H54 (cell line): ENCODE measurements at places on chromosomes 5 and 9.

GRCh38 chr5:73506459-73506955 is 8.3 kb downstream of the BTF3 start:
- DNase-seq, result no peak

GRCh38 chr5:139524446-139524845 is 36.7 kb upstream of the UBE2D2 start:
- DNase-seq, result no peak

DNA sequence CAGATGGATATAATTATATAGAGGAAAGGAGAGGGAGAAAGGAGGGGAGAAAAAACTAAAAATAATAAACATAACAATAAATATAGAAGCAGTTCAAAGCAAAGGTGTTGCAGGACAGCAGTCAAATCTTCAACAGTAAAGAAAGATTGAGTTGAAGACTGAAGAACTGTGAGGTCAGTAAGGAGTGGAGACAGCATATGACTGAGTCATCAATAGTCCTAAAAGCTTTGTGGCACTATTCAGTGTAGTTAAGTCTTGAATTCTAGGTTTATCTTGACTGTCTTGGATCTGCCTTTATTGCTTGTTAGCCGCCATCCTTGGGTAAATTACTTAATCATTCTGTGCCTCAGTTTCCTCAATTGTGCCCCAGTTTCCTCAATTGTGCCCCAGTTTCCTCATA is 137.0 kb downstream of the MRPS30 start:
- no peak for DNase-seq

DNA sequence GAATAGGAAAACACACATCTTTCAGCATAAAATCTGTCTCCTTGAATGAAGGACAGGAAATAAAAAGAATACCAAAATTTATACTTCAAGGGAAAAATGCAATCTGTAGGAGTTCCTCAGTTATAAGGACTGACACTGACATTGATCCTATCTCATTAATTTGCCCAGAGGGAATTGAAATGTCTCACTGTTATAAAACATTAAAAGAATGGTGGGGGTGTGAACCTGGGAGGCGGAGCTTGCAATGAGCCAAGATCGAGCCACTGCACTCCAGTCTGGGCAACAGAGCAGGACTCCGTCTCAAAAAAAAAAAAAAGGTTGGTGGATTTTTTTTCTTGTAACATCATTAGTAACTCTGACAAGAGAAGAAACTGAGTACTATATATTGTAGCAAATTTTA is 60.8 kb downstream of the TTLL11 start:
- no peak for DNase-seq

GRCh38 chr9:2729003-2729402 is 11.7 kb downstream of the KCNV2 start:
- DNase-seq, result no peak

DNA sequence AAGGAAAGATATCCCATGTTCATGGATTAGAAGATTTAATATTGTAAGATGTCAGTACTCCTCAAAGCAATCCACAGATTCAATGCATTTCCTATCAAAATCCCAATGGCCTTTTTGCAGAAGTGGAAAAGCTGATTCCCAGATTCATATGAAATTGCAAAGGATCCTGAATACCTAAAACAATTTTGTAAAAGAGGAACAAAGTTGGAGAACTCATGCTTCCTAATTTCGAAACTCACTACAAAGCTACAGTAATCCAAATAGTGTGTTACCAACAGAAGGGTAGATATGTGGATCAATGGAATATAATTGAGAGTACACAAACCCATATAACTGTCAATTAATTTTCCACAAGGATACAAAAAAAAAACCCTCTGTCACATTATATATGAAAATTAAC is 154.3 kb upstream of the ZNF618 start:
- no peak for DNase-seq

DNA sequence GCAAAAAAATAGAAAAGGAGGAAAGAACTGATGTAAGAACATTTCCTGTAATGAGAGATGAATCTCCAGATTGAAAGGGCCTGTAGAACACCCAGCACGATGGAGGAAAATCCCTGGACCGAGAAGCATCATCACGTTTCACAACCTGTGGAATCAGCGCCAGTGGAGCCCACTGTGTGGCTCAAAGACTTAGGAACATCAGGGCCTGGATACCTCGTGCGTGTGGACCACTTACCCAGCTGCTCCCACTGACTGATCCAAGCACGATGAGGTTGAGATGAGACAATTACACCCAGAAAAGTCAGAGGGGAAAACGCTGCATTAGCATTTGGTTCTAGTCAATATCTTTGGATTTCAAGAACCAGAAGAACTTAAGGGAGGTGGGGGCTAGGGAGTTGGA is 224.6 kb downstream of the SYK start:
- no peak for DNase-seq

DNA sequence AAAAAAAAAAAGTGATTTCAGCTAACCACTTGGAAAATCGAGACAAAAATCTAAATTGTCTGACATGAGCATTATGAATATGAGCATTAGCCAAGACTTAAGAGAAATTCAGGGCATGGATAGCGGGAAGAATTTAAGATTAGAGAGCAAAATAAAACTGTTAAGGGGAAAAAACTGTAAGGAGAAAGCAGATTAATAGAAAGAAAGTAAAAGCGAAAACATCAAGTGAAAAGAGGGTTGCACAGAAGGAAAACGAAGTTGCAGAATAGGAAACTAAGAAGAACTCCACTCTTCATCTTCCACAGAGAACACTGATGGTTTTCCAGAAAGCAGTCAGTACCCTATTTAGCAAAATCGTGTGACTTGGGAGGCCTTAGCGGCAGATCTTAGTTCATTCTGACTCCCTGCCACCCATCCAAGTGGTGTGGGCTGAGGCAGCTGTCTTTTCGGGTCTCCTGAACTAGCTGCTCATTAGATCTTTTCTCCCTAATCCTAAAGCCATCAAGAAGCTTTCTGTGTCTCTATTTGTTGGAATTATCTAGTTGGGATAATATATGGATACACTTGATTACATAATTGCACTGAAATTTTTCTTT is 3.7 kb downstream of the NIM1K start:
- DNase-seq, result no peak

DNA sequence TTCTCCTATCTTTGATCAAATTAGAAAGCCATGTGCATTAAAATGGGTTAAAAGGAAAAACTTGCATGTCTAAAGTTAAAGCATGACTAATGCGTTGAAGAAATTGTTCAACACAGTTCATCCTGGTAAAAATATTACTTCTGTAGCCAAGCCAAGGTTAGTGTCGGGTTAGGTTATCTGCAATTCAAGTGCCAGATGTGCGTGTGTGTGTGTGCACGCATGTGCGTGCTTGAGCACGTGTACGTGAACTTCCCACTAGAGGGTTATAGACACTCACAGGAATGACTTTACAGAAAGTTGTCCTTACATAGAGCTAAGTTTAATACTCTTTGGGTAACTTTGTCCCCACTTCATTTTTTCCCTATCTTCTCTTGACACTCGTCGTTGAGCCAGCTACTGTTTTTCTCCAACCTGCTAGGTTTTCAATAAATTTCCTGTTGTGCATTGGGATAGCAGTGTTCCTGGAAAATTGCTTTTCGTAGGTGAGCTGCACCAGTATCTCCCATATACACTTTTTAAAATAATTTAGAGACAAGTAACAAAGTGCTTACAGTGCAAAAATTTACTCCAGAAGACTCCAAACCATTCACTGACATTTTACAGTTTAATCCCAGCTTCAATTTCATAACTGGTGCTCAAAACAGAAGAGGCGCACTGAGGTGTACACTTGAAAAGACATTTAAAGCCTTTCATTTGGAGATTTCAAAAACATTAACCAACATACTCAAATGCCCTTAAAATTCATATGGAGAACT is 353.8 kb downstream of the NFIB start:
- DNase-seq, result no peak

GRCh38 chr9:18480662-18481093 is 6.7 kb downstream of the ADAMTSL1 start:
- DNase-seq, result no peak

GRCh38 chr5:75670577-75670976 is 46.7 kb downstream of the POC5 start:
- no peak for DNase-seq

DNA sequence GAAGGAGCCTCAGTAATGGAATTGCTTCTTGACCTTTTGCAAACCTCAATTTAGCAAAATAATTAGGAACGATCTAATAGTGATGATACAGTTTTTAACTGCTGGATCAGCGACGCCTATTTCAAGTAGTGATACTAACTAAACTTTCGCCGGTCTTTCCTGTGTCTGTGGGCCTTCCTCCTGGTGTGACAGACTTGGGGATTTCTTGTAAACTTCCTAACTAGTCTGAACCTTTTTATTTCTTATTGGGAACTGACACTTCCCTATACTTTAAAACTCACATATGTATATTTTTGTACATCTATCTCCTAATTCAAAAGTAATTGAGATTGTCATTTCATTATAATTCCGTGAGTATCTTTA is 15.2 kb downstream of the ITGA1 start:
- no peak for DNase-seq

GRCh38 chr5:77452351-77452750 is 39.8 kb downstream of the WDR41 start:
- DNase-seq, result no peak

GRCh38 chr9:87139099-87139730 is 191.9 kb upstream of the GAS1 start:
- no peak for DNase-seq

GRCh38 chr9:134321946-134322741 is 4.1 kb upstream of the RXRA start:
- DNase-seq, result no peak

DNA sequence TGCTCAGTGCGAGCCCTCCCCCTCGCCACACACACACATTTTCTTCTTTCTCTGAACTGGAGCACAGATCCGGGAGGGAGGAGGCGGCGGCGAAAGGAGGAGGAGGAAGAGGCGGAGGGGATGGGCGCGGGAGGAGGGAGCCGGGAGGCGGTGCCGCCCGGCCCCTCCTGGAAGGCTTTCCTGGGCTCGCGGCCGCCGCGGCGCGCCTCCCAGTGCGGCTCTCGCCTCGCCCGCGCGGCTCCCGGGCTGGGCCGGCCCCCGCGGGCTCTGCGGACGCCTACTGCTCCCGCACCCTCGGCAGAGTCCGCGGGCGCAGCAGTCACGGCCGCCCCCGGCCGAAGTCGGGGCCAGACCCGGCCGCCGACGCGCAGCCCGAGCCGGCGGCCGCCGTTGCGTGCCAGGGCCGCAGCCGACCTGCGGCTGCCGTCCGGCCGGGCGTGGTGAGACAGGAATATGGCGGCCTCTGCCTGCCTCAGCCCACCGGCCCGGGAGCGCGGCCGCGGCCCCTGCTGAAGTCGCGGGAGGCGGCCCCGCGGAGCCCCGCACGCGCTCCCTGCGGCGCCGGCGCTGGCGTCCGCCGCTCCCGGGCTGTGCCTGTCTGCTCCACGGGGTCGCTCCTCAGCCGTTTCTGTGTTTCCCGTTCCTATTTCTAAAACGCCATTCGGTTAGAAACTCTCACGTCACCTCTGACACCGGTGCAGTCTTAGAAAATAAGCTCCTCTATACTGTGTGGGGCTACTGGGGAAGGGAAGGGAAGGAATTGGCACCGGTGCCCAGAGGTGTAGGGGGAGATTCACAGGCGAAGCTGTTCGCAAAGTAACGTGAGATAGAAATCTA is 500 bp upstream of the GNAQ start:
- DNase-seq, result peak; percentile 96

- peak; percentile 63 for DNase-seq
Measured at GRCh38 chr9:79610791-79611614, 39.2 kb downstream of the TLE4 start.

DNA sequence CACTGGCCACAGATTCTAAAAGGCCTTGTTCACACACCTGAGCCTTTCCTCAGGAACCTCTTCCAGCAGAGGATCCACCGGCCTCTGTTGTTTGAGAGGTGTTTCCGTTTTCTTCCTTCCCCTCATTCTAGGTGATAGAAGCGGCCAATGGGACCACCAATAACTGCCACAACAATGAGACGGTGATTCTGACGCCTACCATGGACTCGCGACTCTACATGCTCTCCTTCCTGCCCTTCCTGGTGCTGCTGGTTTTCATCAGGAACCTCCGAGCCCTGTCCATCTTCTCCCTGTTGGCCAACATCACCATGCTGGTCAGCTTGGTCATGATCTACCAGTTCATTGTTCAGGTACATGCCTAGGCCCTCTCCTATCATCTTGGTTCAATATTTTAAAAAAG is 20.2 kb downstream of the SLC36A1 start:
- no peak for DNase-seq
